ENCODE measurements at places on chromosomes 3 and 15.

GRCh38 chr15:46146002-46146401 lies 511.2 kb downstream of the SQOR start:
- DNase-seq, result no peak

DNA sequence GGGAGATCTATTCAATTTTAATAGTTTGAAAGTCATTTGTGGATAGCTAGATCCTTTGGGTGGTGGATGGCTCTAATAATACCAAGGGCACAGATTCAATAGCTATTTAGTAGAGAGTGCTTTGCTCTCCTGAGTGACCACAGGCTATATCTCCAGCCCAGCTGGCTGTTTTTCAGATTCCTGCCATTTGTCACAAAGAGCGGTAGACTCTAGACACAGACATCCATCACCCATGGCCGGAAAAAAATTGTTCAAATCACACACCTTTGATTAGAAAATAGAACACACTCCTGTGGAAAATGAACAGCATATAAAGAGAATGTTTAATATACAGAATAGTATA lies 171.6 kb upstream of the MITF start:
- DNase-seq, result no peak

DNA sequence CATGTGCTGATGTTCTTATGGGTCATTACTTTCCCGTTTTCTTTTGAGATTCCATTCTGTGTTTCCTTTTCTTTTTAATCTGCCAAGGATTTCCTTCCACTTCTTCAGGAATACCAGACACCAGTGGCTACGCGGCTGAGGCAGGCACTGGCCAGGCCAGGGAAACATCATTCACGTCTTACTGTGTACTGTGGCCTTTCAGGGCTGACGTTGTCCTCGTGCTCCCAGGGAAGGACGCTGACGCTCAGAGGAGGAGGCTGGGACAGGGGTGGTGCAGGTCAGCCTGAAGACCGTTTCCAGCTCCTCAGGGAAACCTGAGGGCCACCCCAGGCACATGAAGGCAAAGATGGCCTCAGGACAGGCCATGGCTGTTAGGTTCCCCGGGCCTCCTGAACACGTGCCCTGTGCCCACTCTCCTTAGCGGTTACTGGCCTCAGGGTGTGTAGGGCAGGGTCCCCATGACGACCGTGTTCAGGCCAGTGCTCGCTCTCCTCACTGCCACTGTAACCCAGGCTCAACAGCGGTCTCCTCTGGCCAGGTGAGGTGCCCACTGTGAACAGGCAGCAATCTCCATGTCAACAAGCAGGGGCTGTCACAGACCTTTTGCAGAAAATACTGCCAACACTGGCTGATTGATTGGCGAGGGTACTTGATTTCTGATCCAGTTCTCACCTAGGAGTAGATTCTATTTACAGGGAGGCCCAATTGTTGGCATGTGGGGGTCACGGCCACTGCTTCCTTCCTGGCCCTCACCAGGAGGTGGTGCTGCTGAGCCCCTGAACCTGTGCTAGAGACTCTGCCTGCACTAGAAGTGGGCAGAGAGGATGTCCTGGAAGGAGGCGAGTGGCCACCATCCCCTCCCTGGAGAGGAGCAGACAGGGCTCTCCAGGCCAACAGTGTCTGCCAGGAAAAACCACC lies 169.5 kb downstream of the ATP10A start:
- DNase-seq, result peak; percentile 24

- DNase-seq, result peak; percentile 77
These were observed 279.3 kb upstream of the THBS1 start for GRCh38 chr15:39301589-39301999.

GRCh38 chr3:46639221-46639620 lies 26.9 kb downstream of the FAM240A start:
- DNase-seq, result no peak

DNA sequence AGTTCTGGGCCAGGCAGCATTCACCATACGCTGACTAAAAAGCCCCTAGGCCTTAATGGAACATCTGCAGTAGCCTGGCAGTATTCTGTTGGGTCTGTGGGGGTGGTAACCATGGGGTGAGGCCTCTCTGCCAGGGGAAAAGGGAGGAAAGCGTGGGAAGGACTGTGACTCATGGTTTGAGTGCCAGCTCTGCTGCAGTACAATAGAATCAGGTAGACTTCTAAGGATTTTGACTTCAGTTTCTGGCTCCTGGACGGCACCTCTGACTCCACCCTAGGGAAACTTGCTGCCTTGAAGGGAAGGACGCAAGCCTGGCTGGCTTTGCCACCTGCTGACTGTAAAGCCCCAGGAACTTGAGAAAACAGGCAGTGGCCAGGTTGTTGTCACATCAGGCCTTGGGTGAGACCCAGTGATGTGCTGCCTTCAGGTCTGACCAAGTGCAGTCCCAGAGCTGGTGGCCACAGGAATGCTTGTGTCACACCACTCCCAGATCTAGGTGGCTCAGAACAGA lies 148.6 kb downstream of the SUCNR1 start:
- peak; percentile 32 for DNase-seq

Measured in IMR-90 (cell line).